ENCODE measurements at places on chromosomes 1 and 21.
A peak's percentile ranks its signal among the peaks of the same experiment; 100 is the strongest.

- no peak for DNase-seq
Measured at GRCh38 chr1:42323551-42323950, 11.5 kb downstream of the FOXJ3 start.

GRCh38 chr1:68384321-68384813 is 65.4 kb downstream of the RPE65 start:
- DNase-seq = no peak

GRCh38 chr1:216600730-216601609 is 122.3 kb downstream of the ESRRG start:
- DNase-seq = peak; percentile 48

DNA sequence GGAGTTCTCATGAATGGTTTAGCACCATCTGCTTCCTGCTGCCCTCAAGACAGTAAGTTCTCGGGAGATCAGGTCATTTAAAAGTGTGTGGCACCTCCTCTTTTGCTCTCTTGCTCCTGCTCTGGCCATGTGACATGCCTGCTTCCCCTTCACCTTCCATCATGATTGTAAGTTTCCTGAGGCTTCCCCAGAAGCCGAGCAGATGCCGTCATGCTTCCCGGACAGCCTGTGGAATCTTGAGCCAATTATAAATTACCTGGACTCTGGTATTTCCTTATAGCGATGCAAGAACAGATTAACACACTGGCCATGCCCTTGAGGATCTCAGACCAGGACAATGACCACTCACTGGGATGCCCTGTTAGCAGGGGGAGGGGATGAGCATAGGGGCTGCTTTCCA is 212.3 kb downstream of the MATN1 start:
- DNase-seq = no peak

DNA sequence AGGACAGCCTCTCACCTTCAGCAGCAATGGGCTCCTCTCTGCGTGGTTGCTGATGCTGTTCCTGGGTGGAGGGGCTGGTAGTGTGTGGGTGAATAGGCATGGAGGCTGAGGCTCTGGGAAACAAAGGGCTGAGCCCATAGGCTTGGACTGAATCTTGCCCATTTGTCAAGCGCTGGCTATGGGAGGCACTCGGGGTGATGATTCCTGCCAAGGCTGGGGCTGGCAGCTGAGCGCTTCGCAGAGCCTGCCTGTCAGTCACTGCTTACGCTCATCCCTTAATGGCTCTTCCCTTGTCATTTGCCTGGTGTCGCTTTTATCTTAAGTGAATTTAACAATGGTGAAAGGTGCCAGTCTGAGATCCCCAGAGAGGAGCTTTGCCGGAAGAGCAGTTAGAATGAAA is 353.3 kb downstream of the PBX1 start:
- DNase-seq = no peak

DNA sequence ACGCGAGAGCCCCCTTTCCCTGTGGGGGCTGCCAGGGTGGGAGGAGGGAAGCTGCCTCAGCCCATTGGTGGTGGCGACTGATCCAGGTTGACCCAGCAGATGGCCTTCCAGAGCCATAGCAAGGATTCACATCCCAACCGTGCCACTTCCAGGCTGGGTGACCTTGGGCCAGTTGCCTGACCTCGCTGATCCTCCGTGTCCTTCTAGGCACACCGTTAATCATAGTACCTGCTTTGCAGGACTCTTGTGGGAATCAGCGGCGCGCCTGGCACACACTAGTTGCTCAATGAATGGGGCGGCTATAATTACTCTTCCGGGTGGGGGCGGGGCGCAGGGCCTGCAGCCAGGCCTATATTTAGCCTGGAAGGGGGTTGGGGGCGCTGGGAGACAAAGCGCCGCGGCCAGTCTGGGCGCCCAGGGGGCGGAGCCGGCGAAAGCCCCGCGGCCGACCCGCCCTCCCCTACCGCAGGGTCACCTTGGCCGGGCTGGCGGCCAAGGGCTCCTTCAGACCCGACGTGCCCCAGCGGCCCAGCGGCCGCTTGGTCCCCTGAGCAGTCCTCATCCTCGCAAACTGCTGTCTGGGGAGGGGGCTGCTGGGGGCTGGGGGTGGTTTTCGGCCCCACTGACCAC is 5.1 kb downstream of the HSPB7 start:
- DNase-seq = no peak

DNA sequence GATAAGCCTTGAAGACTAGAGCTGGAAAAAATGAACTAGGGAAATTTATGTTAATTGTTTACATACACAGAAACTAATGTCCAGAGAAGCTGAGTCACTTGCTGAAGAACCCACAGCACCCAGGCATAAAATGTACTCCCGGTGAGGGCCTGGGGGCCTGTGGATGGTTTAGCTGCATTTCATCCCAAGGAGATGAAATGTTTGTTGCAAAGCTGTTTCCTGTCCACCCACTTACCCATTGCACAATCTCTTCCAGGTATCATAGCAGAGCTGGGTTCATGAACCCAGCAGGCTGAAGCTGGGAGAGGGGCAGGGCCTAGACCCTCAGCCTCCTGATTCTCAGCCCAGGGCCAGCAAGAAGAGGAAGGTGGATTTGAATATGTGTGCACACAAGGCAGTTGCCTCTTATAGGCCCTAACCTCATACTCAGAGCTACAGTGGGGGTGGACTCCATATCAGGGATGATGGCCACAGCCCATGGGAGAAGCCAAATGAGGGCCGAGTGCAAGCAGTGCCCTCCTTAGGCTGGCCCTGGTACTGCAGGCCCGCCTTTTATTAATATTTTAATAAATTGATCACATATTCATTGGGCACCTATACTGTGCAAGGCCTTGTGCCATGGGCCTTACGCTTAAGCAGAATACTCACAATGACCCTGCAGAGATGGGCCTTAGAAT is 110.8 kb downstream of the LACTBL1 start:
- no peak for DNase-seq

GRCh38 chr1:171142416-171143385 is 42.4 kb upstream of the FMO2 start:
- no peak for DNase-seq

DNA sequence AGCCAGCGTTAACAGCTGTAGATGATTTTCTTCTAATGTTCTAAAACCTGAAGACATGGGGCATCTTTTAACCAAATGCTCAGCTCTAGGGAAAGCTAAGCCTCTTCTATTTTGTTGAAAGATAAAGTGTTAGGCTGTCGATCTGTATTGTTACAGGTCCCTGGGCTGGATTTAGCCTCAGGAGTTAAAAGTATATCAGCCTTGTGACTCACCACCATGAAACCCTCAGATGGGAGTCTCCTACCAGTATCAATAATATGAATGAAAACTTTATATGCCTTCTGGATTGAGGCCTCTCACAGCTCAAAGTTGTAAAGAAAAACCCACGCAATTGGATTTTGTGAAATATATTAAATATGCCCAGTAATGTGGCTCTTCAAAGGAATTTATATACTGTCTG is 231.6 kb downstream of the FGGY start:
- DNase-seq = no peak

GRCh38 chr1:51592711-51593110 is 24.2 kb upstream of the OSBPL9 start:
- no peak for DNase-seq

- DNase-seq = no peak
Measured at GRCh38 chr1:96792220-96792619, 70.6 kb downstream of the PTBP2 start.

DNA sequence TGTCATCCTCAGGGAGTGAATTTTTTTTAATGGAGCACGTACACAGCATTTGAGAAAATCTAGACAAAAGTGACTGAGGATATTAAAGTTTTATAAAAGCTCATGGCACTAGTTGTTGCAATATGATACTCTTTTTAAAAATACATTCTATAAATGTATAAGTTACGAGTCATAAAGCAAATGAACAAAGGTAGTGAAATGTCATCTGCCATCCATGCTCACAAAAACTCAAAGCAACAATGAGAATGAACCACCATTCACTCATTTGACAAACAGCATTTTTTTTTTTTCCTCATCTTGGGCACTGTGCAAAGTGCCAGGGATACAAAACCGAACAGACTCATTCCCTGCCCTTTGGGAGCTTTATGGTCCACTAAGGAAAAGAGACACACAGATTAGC is 38.7 kb downstream of the GPR137B start:
- no peak for DNase-seq

GRCh38 chr1:215526147-215526845 is 40.8 kb upstream of the KCTD3 start:
- peak; percentile 32 for DNase-seq

DNA sequence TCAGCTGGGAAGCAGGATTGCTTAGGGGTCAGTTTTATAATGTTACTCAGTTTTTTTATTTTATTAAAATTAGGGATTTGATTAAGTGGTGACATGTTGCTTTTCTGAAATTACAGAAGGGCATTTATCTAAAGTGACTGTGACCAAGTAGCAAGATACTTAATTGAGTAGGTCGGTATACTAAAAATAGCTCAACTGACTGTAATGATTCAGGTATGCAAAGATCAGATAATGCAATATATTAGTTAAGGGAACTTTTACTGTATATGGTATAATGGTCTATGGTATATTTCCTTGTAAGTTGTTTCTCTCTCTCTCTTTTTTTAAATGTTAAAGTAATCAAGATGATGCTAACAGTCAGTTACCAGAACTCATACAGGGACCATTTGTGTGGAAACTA is 26.2 kb downstream of the RLF start:
- no peak for DNase-seq

DNA sequence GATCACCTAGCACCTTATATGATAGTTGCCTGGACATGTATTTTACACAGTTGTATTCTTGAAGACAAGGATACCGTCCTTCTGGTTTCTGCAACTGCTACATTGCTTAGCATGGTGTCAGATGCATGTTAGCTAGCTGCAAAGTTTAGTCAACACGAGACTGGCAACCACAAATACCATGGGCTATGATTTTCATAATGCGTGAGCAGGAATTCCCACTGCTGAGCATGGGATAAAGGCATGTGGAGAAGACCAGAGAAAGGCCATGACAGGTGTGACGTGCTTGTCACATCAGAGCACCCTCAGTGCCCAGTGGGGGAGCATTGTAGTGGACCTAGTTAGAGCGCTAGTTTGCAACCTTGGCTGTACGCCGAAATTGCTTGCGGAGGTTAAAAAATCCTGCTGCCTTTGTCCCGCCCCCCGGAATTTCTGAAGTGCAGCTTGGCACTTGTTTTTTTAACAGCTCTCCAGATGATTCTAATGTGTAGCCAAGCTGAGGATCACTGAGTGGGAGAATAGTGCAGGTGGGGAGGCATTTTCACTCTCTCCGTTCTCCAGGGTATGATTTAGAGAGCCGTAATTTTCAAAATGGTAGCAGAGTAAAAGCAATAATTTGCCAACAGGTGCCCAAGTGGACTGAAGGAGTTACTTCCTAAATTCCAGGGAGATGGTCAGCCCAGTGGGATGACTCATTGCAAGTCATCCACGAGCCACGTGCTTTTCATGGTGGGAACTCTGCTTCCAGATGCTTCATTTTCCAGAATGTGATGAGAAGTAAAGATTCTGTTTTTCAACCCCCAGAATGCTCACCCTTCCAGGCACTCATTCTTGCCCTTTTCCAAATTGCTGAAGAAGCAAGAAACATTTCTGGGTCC is 81.0 kb downstream of the CNIH3 start:
- DNase-seq = no peak

DNA sequence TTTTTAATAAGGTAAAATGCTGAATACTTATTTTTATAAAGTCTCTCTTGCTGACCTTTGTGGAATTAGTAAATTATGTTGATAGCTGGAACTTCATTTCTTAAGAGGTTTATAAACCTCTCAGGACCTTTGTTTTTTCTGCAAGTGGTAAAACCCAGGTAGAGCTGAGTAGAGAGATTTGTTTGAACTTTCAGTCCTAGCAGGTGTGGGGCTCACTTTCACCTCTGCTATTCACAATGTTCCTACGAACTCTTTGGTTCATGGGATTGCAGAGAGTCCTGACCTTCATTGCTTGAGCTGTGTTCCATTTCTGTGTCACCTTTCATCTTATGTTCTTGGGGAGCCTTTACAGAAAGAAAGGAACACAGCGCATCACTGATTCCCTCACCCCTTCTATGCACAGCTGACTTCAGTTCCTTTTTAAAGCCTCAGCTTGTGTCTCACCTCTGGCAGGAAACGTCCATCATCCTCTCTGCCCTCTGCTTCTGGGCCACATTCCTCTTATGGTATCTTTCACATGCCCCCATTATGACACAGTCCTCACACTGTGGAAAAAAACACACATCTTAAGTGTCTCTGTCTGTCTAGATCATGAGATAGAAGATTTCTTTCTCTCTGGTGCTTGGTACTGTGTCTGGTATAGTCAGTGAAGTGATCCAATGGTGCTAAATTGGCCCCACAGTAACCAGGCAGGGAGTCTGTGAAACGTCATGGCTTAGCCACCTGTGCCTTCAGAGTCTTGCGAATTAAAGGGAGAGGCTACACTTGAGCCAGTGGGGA is 262.5 kb upstream of the B3GALT2 start:
- no peak for DNase-seq

DNA sequence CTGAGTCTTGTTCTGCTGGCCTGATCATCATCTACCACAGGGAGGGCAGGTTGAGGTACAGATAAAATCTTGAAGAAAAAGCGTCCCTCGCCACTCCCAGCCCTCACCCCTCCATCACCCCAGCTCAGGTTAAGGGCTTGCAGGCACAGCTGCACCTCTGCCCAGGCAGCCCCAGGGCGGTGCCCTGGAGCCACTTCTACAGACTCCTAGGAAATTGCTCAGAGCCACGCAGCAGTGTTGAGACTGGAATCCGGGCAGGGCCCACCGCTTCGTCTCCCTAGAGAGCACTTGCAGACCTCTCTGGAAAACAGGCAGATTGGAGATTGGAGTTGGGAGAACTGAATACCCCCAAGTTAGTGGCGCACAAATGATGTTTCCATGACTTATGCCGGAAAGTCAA is 35.3 kb downstream of the VN1R5 start:
- DNase-seq = no peak

DNA sequence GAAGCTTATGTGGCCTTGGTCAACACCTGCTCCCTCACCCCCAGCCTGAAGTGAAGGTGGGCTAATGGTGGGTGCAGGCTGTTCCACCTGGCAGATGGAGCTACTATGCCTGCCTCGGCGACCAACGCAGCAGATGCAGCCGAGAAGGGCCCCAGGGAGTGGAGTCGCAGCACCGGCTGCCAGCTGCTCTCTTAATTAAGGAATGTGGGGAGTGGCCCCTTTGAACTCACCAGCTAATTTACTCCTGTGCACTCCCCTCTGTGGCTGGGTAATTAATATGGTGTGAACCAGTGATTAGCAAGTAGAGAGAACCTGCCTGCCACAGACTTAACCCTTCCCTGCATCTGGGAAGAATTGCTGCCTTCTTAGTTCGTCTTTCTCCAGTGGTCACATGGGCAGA is 3.3 kb upstream of the SLAMF8 start:
- no peak for DNase-seq

DNA sequence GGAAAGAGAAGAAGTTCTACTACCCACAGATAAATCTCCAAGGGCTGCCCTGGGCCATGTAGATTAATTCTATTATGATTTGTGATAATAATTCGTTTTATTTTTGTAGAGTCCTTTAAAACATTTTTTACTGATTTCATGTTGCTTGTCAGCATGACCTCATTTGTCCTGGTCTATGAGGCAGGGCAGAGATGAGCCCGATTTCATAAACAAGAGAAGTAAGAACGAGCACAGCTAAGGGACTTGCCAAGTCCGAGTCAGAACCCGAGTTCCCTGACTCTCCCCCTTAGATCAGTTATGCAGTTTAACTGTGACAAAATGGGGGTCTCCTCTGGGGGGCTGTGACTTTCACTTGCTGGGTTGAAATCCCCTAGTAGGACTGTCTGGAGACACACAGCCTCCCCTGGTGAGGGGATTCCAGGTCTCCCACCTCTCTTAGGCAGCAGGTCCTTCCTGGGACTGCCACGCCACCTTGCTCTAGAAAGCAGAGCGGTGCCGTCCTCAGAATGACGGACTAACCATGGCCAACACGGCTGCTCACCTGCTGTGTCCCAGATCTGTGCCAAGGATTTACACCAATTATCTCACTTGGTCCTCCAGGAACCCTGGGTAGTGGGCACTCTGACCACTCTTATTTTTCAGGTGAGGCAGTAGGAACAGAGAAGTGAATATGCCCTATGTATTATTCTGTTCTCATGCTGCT is 31.0 kb upstream of the SOX13 start:
- DNase-seq = peak; percentile 50
